ENCODE measurements at places on chromosomes 4 and X. TPM values are rescaled to one million over a fixed set of nuclear protein-coding genes. Genes with fewer than 3 reads are reported as not detected.

Gene KCTD8
- 0.78 TPM for total RNA-seq

Gene SLC16A2
- total RNA-seq: 24.3 TPM

Gene RPS6KA6
- 2.3 TPM for total RNA-seq

Gene TRIM61
- total RNA-seq: 3.0 TPM

Gene CC2D2A
- 15.2 TPM for total RNA-seq

Gene NOX1
- not detected for total RNA-seq

Gene ESX1
- not detected for total RNA-seq

Gene RTL9
- total RNA-seq: 0.13 TPM

Gene SLC2A9
- 3.8 TPM for total RNA-seq

Gene COL4A6
- total RNA-seq: 62.2 TPM

Gene CT47B1
- total RNA-seq: not detected

Gene ENPP6
- total RNA-seq: not detected

Gene TLL1
- 0.10 TPM for total RNA-seq

Gene BEX1
- 8.7 TPM for total RNA-seq

Gene SAP30
- 28.2 TPM for total RNA-seq

Gene NWD2
- total RNA-seq: not detected

Gene SCML2
- total RNA-seq: 0.69 TPM

Gene COX7B2
- total RNA-seq: not detected

Gene GAGE1
- not detected for total RNA-seq

Gene PLS3
- total RNA-seq: 345 TPM

Gene CDX4
- total RNA-seq: not detected

Gene ITGB1BP2
- total RNA-seq: 3.4 TPM

Gene SLC10A4
- total RNA-seq: 0.07 TPM

Gene PABPC5
- total RNA-seq: 3.3 TPM

All from smooth muscle cell of the pulmonary artery (primary cell).